NCI-H2081 (cell line): ENCODE measurements at places on chromosomes 7 and 10.
A peak's percentile ranks its signal among the peaks of the same experiment; 100 is the strongest.

- DNase-seq: no peak
These were observed 596.0 kb upstream of the MGMT start for GRCh38 chr10:128870830-128871597.

DNA sequence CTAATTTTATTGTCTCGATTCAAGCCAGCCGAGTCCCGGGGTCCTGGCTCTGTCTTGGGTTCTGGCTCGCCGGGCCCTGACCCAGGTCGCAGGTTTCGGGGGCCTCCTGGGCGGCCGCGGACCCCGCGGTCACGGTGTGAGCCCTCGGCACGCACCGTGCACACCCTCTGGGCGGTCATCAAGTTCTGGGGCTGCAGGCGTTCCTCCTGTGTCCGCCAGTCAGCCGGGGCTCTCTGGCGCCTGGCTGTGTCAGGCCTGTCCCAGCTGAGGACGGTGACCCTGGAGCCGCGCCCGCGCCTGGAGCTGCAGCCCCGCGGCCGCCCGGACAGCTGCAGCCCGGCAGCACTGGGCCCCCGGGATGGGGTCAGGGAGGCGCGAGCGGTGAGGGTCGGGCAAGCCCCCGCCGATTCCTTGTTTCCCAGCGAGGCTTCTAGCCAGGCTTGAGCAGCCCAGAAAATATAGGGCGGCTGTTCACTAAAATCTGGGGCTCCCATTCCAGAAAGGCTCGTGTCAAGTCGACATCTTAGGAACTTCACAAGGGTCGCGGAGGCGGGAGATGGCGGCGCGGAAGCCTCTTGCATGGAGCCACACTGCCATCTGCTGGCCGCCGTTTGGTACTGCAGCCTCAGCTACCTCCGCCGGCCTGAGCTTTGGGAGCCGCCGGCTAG lies 4.2 kb upstream of the HOXA7 start:
- peak; percentile 82 for DNase-seq

GRCh38 chr10:101693978-101694673 lies 844 bp downstream of the FBXW4 start:
- DNase-seq: peak; percentile 52

- no peak for DNase-seq
These were observed 244.5 kb downstream of the KIAA1217 start for GRCh38 chr10:24453404-24453830.

GRCh38 chr7:107660381-107661080 lies at the start of gene SLC26A4:
TSS of gene SLC26A4 (plus strand) at chr7:107660828. CDS start at chr7:107661642, 814 bp downstream.
- DNase-seq: no peak

DNA sequence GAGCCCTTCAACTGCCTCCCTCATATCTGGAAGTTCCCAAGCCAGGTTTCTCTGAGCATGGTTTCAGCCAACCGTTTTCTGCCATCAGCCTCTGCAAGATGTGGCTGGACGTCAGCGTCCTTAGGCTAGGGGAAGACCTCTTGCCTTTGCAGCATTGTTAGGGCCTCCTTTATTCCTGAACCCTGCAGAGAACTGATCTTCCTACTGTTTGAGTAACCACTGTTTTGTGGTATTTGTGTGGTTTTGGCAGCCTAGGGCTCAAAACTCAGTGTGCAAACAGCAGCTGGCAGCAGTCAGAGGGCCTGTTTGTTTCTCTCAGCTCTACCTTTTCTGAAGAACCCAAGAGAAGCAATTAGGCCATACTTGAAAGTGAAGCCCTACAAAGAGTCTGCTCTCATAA lies 83.4 kb upstream of the SEMA3E start:
- DNase-seq: peak; percentile 18

GRCh38 chr7:25424113-25424512 lies 195.8 kb upstream of the NPVF start:
- no peak for DNase-seq

- DNase-seq: no peak
These were observed 155.8 kb upstream of the CHST15 start for GRCh38 chr10:124249196-124249595.

- DNase-seq: no peak
These were observed 545.9 kb downstream of the SUGCT start for GRCh38 chr7:40680657-40681056.

GRCh38 chr10:44384601-44385025 lies 284 bp downstream of the CXCL12 start:
- no peak for DNase-seq

DNA sequence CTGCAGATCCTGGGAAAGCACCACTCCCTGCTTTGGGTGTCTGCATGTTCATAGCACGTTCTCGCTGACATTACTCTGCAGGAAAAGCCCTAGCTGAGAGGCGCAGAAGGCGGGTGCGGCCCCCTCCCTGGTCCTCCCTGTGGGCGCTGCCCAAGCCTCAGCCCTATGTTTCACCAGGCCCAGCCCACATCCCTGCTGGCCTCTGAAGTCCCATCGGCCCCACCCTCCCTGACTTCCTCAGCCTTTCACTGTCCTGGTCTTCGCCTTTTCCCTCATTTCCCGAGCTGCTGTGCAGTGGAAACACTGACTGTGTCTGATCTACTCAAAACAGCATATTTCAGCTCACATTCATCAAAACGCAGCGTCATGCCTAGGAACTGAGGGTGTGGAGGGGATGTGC lies 36.3 kb upstream of the DIP2C start:
- DNase-seq: no peak

DNA sequence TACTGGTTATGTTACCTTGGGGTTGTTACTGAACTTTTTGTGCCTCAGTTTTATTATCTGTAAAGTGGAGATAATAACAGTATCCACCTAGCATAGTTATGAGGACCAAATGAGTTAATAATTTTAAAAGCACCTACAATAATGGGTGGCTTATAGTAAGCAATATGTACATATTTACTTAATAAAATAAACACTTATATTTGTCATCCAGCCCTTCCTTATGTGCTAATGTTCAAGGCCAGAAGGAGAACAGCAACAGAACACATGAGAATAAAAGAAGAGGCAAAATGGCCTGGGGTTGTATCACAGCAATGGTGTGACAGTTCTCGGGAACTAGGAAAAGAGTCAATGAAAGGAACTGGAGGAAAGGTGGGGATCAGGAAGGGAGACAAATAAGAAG lies 255.4 kb upstream of the LRGUK start:
- DNase-seq: peak; percentile 16

- no peak for DNase-seq
These were observed 290.7 kb downstream of the THSD7A start for GRCh38 chr7:11541330-11541729.

GRCh38 chr7:94142281-94142680 lies 138.1 kb upstream of the BET1 start:
- no peak for DNase-seq

DNA sequence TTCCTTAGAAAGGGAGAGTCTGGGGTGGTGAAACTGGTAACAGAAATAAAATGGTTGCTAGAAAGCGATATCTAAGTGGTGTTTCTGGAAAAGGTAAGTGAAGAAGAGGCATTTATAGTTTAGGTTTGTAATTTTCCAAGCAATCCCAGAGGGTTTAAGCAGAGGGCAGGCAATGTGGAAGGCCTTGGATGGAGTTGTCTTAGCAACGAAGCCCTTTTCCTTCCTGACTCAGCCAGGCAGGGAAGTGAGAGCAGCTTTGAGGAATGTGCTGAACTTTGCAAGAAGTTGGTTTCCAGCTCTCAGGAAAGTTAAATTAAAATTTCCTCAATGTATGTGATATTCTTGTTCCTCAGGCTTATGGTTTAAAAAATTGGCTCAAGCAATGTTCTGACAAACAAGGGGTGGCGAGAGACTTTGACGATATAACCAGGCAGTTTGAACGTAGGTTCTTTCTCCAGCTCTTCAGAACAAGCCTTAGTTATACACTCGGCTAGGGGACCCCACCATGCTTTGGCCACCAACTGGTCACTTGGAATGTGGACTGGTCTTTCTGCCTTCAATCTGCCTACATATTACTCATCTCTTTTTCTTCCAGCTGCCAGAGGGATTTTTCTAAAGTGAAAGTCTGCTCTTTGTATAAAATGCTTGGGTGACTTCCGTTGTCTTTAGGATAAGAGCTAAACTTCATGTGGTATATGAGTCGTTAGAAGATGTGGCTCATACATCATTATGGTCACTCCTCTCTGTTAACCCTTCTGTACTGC lies 66.9 kb upstream of the SLC25A13 start:
- DNase-seq: no peak

- DNase-seq: no peak
These were observed 2.7 kb downstream of the MXI1 start for GRCh38 chr10:110209926-110210673.

- peak; percentile 50 for DNase-seq
These were observed 706 bp downstream of the BUB3 start for GRCh38 chr10:123154711-123155505.

DNA sequence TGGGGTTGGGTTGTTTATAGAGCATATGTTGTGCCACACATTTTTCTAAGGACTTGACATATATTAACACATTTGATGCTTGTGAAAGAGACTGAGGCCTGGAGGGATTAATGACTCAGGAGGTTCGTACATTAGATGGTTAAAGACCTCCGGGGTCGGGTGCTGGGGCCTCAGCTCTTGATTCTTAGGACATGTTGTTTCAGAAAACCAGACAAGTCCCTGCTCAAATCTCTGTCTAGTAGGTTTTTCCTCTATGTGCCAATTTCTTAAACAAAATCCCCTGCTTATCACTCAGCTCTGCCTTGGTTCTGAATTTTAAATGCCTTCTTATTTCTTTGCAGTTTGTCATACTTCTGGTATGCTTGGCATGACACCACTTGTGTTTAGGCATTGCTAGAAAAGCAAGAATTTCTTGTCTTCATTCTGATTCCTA lies 5.8 kb downstream of the UPP1 start:
- DNase-seq: no peak

- DNase-seq: no peak
These were observed 64.9 kb downstream of the USP6NL start for GRCh38 chr10:11546581-11546980.

- no peak for DNase-seq
These were observed 35.0 kb upstream of the DGKB start for GRCh38 chr7:14937581-14937980.

DNA sequence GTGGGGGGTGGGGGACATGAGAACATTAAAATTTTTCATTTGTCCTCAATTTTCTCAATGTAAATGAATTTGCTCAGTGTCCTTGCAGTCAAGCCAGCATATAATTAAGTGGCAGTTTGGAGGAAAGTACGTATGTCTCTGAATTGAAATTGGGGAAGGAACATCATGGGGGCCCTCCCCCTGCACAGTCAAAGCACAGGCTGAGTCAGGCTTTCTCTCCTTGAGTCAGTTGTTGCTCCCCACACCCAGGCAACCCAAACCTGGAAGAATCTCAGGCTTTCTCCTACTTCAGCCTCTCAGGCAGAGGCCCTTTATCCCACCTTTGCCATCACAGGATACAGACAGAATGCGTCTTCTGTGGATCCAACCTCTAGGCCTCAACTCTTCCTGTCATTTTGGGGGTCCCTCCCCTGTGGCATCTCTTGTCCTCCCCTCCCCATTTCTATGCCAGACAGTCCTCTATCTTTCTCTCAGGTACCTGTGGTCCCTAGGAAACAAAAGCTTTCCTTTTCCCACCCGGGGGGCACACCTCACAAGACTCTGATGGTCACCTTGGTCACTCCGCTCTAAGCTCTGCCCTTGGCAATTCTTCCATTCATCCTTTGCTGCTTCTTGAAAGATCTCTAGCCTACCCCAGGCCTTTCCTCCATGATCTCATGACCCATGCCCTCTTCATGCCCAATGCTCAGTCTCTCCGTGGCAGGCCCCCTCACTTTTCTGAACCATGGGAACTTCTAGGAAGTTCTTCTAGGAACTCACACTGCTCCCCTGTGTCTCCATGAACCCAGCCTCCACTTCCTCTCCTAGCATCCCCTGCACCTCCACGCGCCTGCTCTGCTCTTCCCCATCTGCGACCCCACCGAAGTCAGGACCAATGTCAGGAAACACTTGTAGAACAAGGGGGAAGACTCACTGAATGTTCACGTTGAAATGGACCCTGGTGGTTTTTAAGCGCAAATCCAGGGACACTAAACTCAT lies 40.4 kb downstream of the CREB3L2 start:
- DNase-seq: no peak

DNA sequence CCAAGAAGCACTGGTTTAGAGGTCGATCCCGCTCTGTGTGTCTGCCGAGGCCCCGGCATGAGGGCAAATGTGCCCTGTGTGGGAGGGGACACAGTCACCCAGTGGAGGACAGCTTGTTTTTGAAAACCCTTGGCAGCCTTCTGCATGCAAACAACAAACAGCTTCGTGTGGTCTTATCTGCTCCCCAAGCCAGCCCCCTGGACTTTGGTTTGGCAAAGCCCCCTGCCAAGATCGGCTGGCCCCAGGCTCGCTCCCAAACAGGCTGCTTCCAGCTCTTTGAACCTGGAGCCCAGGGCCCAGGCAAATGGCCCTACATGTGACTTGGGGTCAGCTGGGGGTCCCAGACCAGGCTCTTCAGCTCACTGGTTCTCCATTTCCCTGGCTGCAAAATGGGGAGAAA lies 2.9 kb downstream of the ELN start:
- no peak for DNase-seq

DNA sequence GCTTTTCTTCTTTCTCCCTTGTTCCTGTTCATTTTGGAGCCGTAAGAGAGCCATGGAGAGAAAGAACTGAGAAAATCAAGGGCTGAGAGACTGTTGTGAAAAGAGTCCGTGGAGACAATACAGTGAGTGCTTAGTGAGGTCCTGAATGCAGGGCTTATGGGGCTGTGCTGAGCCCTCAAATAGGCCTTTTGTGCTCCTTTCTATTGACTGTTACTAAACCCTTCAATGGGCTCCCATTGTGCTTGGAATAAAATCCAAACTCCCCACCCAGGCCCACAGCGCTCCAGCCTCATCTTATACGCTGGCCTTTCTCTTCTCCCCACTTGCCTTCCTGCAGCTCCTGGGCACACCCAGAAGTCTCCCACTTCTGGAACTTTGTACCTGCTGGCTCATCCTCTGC lies 243.1 kb upstream of the HABP2 start:
- DNase-seq: no peak

DNA sequence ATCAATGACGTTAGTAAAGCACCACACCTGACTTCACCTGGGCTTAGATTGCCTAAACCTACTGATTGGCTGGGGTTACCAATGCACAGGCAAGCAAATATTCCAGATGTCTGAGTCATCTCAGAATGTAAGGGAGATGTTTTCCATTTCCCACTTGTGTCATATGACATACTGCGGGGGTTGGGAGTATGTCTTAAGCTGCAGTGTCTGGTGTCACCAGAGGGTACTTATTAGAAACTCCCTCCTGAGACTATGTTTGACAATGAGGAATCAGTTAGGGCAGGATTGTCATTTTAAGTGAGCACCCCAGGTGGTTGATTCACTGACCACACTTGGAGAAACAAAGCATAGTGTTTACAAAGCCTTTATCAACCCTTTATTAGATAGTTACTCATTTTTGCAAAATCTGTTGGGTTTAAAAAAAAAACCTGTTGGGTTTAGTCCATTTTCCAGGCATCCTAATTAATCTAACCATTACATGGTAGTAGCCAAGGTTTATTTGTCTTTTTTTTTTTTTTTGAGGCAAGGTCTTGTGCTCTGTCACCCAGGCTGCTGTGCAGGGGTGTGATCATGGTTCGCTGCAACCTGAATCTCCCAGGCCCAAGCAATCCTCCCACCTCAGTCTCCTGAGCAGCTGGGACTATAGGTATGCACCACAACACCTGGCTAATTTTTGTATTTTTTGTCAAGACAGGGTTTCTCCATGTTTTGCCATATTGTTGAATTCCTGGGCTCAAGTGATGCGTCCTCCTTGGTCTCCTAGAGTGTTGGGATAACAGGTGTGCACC lies 72.5 kb downstream of the CDK6 start:
- peak; percentile 62 for DNase-seq

- DNase-seq: no peak
These were observed 416 bp downstream of the BBS9 start for GRCh38 chr7:33129806-33130153.
